ENCODE measurements at places on chromosomes 3 and 15.

DNA sequence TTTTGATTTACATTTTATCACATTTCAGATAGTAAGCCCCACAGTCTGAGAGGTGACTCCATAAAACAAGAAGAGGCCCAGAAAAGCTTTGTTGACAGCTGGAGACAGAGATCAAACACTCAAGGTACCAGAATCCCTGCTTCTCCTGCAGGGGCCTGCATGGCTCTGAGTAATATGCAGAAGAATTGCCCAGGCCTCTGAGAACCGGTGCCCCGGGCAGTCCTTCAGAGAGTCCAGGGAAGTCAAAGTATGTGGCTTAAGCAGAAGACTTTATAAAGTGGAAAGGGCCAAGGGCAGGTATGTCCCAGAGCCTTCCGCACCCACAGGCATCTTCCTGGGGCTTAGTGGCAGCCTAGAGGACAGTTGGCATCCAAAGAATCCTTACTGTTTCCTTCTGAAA lies 12.8 kb downstream of the ATRIP start:
- DNase-seq: no peak

- DNase-seq: no peak
Measured at GRCh38 chr3:8103954-8104353, 397.7 kb upstream of the LMCD1 start.

DNA sequence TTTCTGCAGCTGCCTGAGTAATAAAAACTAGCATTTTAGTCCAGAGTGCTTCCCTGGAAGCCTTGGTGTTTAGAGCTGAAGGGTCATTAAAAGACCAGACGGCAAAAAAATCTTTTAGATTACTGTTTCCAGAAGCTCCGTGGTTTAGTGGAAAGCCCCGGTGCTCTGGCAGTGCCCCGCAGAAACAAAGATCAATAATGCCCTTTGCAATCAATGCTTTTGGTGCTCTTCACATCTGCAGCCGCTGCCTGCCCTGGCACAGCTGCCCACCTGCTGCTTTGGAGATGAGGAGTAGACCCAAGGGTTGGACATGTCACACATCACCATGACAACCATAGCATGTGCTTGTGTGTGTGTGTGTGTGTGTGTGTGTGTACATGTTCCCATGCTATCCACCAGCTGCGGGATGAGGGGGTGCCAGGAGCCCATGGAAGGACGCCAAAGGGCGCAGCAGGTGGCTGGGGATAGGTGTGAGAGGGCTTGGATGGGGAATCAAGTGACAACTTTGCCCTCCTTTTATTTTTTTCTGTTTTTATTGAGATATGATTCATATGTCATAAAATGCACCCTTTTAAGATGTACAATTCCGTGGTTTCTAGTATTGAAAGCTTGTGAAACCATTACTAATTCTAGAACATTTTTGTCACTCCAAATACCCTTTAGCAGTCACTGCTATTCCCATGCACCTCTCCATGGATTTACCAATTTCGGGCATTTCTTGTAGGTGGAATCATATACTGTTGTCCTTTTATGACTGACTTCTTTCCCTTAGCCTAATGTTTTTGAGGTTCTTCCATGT lies 75.7 kb upstream of the KLHL25 start:
- DNase-seq: no peak

DNA sequence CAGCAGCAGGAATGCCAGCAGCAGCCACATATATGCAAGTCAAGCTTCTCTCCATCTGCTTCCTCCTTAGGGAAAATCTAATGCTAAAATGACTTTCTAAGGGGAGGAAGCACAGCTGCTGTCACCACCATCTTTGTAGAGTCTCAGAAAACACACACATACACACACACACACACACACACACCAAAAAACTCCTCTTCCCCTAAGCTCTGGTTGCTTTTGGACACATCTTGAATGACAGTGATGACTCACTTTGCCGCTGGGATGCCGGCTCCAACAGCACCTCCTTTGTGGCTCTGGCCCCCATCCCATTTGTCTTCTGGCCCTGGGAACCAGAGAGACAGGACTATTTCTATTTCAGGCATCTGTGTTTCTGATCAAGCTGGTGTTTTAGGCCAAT lies 124.8 kb upstream of the GOLIM4 start:
- no peak for DNase-seq

GRCh38 chr3:36866368-36866767 lies 78.5 kb downstream of the TRANK1 start:
- no peak for DNase-seq
